ENCODE measurements at places on chromosomes 2 and 18.
A peak's percentile ranks its signal among the peaks of the same experiment; 100 is the strongest.

GRCh38 chr2:75162897-75163296, 36.4 kb downstream of the TACR1 start:
- DNase-seq, result no peak

- no peak for DNase-seq
Observed at GRCh38 chr2:52145005-52145404, 1113.1 kb upstream of the NRXN1 start.

GRCh38 chr18:3666526-3667254, 216.7 kb downstream of the TGIF1 start:
- no peak for DNase-seq

DNA sequence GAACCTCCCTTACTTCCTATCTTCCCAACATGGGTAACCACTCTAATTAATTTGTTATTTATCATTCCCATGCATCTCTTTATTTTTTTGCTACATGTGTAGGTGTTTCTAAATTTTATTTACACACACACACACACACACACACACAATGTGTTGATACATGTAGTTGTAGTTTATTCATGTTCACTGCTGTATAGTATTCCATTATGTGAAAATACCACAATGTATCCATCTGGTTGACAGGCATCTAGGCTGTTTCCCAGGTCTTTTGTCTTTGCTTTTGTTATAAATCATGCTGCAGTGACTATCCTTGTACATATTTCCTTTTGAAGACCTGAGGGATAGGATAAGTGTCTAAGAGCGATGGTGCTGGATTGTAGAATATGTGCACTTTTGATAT, 59.7 kb downstream of the ACAA2 start:
- no peak for DNase-seq

GRCh38 chr2:104040771-104041170, 813.1 kb upstream of the POU3F3 start:
- no peak for DNase-seq

- DNase-seq, result no peak
Observed at GRCh38 chr2:69836316-69836715, 6.9 kb downstream of the GMCL1 start.

GRCh38 chr2:209917154-209917771, 85.2 kb upstream of the RPE start:
- no peak for DNase-seq

DNA sequence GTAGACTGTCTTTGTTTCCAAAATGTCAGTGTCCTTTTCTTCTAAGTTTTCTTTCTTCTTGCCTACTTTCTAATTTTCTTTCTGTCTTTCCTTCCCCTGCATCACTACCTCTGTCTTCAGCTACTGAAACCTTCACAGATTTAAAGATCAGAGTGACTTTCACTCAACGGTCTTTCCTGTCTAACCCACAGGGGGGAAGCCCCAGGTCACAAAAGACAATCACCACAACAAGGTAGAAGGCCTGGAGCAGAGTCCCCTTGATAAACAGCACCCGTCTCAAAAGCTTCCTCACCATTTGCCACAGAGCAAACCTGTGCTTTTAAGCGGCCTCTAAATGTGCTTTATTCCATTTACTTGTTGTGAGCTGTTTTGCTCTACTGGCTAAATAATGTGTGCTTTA, 665.4 kb downstream of the BCL11A start:
- no peak for DNase-seq

GRCh38 chr2:227608561-227609338, 5.9 kb downstream of the SCYGR3 start:
- no peak for DNase-seq

GRCh38 chr2:238997684-238998083, 149.8 kb downstream of the TWIST2 start:
- DNase-seq, result no peak

DNA sequence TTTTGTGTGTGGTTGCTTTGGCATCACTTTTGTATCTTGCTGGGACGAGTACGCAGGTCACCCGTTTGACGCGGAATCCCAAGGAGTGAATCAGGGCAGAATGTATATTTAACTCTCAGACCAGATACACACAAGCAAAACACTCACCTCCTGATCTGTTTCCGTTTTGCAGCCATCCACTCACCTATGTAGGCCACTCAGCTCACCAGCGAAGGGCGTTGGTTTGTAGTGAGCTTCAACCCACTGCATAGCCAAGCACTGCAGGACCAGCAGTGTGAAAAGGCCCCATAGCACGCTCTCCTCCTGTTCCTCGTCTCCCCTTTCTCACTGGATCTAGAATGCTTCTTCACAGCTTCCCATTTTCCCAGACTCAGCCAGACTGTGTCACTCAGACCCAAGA, 58.3 kb downstream of the ZNF532 start:
- no peak for DNase-seq

DNA sequence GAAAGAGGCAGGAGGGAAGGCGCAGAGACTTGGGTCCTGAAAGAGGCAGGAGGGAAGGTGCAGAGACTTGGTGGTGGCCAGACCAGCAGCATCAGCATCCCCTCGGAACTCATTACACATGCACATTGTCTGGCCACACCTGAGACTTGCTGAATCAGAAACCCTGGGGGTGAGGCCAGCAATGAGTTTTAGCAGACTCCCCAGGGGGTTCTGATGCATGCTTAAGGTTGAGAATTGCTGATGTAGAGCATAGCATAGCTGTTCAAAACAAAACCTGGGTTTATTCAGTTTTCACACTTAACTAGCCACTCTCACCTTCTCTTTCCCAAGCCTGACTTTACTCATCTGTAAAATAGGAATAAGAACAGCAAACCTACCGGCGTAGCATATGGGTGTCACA, 122.9 kb downstream of the MRO start:
- no peak for DNase-seq

- DNase-seq, result no peak
Observed at GRCh38 chr2:68829749-68830148, 41.4 kb downstream of the BMP10 start.

DNA sequence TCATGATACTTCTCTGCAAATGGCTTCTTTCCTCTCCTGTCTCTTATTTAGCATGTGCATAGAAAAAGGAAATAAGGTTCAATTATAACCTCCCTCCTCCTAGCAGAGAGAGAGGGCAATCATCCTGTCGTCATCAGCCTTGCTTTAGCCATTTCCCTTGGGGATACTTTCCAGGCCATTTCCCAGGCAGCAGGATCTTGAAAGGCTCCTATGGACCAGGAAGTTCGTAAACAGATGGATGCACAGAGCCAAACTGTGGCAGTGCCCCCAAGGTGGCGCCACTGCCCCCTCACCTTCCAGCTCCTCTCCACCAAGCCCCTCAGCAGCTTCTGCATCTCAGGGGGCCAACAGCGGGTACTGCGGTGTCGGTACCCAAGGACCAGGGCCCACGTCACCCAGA, 157.4 kb downstream of the DTNA start:
- DNase-seq, result peak; percentile 31

DNA sequence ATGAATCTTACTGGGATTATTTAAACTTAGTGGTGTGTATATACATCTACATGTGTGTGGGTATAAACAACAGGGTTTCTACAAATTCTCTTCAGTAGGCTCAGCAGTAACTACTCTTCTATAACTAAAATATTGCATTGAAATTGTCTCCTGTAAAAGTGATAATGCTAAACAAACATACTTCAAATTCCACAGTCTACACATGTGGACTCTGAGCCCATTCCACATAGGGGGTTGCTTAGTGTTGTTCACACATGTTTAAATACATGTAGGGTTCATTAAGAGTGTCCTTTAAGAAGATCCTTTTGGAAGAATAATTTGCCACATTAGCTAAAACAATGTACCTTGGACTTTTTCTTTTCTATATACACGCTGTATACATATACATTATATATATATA, 152.8 kb upstream of the VRK2 start:
- DNase-seq, result no peak

GRCh38 chr2:236690726-236691125, 121.1 kb downstream of the ACKR3 start:
- no peak for DNase-seq

DNA sequence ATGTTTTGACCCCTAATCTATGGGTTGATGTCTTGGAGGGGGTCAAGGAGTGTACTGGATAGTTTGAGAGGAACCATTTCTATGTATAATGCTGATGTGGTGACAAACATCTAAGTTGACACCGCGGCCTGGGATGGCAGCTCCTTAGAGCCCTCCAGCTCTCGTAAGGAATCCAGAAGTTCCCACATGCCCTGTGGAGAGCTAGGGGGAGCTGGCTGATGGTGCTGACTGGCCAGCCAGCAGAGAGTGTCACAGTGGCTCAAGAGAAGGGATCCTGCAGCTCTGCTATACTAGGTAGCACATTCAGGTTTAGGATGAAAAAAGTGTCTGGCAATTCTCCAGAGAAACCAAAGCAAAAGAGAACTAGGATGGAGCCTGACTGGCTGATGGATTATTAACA, 842.2 kb upstream of the VRK2 start:
- DNase-seq, result no peak

DNA sequence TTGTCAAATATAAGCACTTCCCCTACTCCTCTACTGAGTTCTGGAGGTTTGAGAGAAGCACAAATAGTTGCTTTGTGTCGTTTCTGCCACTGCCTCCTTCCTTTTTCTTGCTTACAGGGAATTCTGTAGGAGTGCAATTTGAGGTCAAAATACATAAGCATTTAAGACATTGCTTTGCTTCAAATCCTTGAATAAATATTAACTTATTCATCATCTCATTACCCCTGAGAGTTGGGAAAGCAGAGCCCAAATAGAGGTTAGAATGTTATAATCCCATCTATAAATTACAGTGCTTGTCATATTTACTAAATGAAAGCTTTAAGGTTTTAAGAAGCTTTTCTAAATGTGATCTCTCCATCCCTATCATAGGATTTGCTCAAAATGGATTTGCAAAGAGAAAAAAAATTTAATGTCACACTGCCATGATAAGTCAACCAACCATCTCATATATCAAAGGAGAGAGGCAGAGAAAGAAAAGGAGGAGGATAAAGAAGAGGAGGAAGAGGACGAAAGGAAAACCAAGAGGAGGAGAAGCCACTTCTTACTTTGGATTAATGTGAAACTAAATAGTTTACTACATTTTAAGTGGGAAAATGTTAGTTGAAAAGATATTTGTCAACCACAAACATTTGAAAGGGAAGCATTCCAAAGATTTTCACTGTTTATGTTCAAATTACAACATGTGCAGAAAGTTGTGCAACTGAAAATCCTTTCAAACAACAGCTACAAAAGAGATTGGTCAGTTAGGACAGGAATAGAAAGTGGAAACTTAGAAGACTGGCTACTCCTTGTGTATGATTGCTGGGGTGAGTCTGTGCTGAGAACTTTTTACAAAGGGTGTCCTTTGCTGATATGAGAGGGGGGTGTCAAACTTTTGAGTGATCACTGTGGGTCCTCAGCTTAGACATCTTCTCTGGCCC, 277.3 kb upstream of the FN1 start:
- peak; percentile 85 for DNase-seq

- peak; percentile 23 for DNase-seq
Observed at GRCh38 chr2:97742381-97742847, 29.0 kb downstream of the ZAP70 start.

- peak; percentile 13 for DNase-seq
Observed at GRCh38 chr2:15584767-15585469, 6.8 kb upstream of the DDX1 start.

- no peak for DNase-seq
Observed at GRCh38 chr18:25223899-25224886, 127.8 kb downstream of the ZNF521 start.

DNA sequence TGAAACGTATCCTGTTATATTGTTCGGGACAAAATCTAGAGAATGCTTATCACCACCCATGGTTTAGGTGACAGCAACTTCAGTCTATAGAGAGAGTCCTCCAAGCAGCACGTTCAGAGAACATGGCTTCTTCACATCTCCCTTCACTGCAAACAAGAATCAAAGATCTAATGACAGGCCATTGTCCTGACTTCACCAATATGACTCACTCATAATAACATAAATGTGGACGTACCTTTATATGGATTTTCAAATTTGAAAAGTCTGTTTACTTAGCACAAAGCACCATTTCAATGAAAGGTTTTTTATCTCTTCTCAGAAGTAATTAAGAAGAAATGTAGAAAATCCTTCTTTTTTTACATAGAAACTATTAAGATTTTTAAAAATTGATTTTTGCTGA, 46.7 kb downstream of the KLF7 start:
- DNase-seq, result no peak

DNA sequence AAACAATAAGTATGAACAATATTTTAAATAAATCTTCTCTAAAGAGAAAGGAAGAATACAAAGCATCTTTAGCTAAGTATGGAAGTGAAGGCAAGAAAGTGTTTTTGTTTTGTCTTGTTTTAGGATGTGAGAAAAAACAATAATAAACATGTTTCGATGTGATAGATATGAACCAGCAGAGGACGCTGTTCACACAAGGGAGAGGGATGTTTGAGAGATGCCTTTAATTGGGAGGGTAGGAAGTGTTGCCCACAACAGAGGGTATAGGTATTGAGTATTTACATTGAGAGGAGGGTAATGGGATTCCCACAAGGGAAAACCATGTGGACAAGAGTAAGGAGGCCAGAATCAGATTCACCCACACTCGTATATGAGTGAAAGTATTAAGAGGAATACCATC, 55.1 kb downstream of the CDH19 start:
- DNase-seq, result no peak

DNA sequence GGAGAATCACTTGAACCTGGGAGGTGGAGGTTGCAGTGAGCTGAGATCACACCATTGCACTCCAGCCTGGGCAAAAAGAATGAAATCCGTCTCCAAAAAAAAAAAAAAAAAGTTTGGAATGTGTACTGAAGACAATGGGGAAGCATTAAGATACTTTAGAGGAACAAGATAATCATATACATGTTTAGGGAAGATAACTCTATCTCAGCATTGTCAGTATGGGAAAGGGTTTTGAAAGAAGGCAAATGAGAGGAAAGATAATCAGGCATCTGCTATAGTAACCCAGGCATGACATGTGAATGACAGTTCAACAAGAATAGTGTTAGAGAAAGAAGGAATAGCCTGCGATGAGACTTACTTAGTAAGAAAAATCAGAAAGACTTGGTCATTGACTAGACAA, 112.0 kb downstream of the ATAD2B start:
- DNase-seq, result no peak

- DNase-seq, result no peak
Observed at GRCh38 chr18:77754475-77755044, 504.9 kb downstream of the GALR1 start.

GRCh38 chr2:56811401-56811800, 627.6 kb downstream of the CCDC85A start:
- DNase-seq, result no peak

- DNase-seq, result no peak
Observed at GRCh38 chr2:195652911-195653310, 4.1 kb upstream of the SLC39A10 start.

- DNase-seq, result peak; percentile 55
Observed at GRCh38 chr2:68909793-68910674, 38.8 kb upstream of the BMP10 start.

DNA sequence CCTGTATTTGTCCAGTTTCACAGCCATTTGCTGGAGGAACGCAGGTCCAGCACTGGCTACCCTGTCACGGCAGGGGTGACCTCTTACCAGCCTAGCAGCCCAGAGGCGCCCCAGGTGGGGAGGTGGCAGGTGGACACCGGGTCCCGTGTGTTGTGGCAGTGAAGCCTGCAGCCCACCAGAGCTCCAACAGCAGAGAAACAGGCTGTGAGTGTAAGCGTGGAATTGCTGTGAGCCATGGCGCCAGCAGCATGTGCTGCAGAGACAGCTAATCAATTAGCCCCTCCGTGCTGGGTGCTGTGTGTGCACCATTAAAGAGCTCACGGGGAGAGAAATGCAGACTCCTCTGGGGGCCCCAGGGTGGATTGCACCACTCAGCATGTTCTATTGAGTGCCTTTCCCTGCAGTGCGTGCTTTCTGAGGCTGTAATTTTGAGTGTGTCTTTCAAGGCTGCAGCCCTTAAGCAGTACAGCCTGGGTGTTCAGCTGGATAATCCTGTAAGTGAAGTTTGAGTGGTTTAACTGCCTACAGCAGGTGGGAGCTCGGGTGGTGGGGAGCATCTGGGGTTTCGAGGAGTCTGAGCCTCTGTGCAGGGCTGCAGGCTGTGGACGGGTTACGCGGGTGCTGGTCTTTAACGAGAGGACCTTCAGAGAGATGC, 15.9 kb downstream of the RTP5 start:
- DNase-seq, result no peak
